ENCODE measurements at places on chromosomes 12 and 14.
A peak's percentile ranks its signal among the peaks of the same experiment; 100 is the strongest.

DNA sequence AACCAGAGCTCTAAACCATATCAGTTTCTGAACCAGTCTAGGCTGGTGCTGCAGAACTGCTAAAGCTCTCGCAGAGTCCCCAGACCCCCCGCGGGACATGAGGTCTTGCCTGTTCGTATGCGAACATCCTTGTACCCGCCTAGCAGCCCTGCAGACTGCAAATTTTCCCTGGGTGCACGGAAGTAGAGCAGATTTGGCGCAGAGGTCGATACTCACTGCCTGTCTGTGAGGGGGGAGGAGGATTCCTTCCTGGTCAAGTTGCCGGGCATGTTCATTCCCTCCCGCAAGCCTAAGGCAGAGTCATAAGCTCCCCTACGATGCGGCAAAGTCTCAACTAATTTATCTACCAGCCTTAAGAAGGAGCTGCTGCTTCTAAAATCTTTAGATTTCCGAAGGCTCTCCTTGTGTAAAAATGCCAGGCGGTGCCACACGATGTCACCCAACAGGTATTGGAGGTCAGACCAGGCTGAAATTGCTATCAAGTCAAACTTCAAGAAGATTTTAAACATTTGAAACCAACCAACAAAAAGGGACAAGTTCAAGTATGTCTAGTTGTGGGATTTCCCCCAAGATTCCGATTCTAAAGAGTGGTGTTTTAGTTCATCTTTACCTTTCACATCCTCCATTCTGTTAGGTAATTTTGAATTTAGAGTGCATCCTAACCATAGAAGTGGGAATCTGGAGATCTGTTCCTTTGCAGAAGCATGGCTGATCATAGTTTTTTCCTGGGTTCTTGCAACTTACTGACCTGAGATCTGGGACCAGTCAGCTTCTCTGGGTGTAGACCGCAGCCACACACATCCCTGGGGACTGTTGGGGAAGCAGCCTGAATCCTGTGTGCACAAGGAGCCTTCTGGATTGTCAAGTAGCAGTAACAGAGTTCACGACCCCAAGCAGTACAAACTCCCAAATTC is 1.6 kb upstream of the PAX9 start:
- DNase-seq, result no peak

GRCh38 chr14:38737686-38738407 is 365.2 kb downstream of the SEC23A start:
- DNase-seq, result no peak

- no peak for DNase-seq
Observed at GRCh38 chr14:95541346-95541745, 6.5 kb downstream of the GLRX5 start.

DNA sequence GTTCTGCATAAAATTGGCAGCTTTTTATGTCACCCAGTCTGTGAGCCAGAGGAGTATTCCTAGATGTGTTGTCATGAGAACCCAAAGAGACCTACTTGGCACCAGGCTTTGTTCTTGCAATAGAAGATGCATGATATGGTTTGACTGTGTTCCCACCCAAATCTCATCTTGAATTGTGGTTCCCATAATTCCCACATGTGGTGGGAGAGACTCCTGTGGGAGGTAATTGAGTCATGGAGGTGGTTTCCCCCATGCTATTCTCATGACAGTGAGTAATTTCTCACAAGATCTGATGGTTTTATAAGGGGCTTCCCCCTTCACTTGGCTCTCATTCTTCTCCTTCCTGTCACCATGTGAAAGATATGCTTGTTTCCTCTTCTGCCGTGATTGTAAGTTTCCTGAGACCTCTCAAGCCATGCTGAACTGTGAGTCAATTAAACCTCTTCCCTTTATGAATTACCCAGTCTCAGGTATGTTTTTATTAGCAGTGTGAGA is 572.0 kb upstream of the ATP2B1 start:
- DNase-seq, result no peak

DNA sequence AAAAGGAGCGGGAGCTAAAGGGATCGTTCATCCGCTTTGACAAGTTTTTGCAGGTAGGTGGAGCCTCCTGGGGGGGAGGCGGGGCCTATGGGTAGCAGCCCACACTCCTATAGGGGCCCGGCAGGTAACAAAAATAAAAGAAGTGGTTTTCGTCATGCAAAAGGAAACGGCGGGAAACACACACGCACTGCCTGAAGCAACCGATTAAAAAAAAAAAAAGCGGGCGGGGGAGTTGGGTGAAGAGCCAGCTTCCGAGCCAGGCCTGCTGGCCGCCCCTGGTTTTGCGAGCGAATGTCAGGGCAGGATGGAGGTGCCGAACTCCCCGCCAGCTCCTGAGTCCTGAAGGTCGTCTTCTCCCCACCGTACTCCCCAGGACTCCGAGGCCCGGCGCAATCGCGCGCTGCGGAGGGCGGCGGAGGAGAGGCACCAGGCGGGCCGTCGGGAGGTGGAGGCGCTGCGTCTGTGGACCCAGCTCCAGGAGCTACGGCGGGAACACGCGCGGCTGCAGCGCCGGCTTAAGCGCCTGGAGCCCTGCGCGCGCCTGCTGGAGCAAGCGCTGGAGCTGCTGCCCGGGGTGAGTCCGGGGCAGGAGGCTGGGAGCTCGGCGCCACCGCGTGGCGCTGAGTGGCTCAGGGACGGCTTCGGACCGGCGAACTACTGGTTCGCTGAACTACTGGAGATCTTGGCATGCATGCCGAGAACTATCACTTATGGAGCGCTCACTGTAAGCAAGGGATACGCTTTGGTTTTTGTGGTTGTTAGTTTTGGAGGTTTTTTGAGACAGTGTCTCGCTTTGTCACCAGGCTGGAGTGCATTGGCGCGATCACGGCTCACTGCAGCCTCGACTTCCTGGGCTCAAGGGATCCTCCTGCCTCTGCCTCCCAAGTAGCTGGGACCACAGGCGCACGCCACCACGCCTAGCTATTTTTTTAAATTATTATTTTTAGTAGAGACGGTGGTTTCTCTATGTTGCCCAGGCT is 3.6 kb downstream of the CFAP73 start:
- peak; percentile 80 for DNase-seq

DNA sequence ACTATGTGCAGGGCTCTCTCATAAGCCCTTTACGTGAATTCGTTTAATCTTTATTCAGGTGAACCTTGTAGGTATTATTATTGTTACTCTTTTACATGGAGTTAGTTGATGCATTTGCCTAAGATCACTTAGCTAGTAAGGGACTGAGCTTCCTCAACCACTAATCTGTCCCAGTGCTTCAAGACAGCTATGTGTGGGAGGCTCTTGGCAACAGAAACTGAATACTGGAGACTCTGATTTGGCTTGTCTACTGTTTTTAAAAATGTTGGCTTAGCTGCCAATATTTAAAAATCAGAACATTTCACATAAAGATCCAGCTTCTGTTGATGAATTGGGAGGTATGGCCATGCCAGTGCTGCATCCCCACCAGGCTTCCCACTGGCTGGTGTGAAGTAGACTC is 6.8 kb downstream of the KNTC1 start:
- DNase-seq, result no peak

DNA sequence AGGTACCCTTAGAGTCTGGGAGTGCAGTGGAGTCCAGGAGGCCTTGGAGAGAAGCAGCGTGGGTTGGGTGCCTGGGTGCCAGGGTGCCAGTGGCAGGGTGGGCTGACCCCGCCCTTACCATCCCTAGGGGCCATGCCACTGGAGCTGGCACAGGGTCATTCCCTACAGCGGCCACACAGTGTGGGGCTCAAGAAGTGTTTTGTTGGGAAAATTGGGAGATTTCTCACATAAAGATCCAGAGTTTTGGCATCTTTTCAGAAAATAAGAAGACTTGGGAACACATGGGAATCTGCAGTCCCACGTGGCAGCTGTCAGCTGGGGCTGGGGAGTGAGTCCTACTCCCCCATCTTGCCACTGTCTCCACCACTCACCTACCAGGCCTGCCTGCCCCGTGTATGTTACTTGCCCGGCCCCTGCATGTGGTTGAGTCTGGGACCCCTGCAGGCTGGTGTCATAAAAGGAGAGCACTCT is 4.2 kb downstream of the VASH1 start:
- no peak for DNase-seq

DNA sequence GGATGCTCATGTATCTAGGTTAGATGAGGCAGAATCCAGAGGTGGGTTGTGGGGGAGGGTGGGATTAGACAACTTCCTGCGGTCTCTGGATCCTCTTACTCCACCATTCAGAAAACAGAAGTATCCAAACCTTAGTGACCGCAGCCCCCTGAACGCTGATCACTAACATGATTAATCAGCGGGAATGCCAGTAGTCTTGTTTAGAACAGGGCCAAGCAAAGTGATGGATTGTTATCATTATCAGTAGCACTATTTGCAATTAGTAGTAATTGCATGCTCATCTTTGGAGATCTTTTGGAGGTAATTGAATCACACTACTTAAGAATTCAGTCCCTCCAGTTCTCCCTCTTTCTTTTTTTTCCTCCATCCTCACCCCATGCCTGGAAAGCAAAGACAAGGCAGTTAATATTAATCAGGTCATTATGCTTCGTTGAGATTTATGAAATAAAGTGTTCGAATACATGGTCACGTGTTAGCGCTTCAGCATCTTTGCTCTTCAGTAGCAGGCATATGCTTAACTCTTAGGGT is 182.8 kb upstream of the NTF3 start:
- DNase-seq, result no peak

DNA sequence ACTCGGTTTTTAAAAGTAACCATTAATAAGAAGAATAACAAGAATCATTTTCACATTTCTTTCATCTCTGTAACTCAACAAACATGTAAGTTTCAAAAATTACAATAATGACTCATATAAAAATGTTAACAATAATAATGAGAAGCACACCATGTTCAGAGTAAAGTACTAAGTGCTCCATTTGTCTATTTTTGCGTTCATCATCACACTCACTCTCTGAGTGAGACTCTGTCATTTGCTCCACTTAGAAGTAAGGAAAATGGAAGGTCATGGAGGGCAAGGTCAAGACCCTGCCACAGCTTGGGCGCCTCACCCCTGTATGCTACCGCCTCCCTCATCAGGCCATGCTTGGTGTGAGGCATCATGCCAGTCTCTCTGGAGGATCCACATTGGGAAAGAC is 129.9 kb downstream of the TMEM30B start:
- DNase-seq, result no peak

GRCh38 chr14:58145936-58146335 is 6.1 kb downstream of the ARMH4 start:
- DNase-seq, result no peak

DNA sequence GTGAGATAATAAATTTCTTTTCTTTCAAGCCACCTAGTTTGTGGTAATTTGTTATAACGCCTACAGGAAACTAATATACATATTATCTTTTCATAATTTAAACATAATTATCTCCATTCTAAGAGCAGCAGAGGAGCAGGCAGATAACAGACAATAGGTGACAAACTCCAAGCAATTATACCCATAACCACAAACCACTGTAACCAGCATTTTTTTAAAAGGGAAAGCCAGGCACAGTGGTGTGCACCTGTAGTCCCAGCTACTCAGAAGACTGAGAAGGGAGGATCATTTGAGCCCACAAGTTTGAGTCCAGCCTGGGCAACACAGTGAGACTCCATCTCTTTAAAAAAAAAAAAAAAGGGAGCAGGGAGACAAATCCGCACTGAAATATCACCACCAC is 54.9 kb downstream of the ATF7 start:
- DNase-seq, result no peak

GRCh38 chr12:29216266-29216665 is 67.2 kb downstream of the FAR2 start:
- DNase-seq, result no peak

DNA sequence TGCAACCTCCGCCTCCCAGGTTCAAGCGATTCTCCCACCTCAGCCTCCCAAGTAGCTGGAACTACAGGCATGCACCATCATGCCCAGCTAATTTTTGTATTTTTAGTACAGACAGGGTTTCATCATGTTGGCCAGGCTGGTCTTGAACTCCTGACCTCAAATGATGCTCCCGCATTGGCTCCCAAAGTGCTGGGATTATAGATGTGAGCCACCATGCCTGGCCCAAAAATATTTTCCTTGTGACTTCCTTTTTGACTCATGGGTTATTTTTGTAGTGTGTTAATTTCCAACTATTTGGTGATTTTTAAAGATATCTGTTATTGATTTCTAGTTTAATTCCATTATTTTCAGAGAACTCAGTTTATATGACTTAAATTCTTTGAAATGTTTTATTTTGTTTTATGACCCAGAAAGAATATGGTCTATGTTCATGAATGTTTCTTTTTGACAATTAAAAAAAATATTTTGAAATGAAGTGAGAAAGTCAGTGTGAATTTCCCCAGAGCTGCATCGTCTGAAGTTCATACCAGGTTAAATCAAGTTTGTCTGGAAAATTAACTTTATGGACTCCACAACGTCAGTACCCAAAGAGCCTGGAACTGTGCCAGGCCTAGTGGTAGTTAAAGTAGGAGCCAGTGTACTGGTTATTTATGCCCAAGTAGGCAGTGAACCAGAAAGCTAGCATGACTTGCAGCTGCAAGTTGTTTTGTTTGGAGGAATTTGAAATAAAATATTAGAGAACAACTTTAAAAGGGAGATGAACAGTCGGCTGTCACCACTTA is 2.8 kb upstream of the CDKL1 start:
- DNase-seq, result peak; percentile 27

DNA sequence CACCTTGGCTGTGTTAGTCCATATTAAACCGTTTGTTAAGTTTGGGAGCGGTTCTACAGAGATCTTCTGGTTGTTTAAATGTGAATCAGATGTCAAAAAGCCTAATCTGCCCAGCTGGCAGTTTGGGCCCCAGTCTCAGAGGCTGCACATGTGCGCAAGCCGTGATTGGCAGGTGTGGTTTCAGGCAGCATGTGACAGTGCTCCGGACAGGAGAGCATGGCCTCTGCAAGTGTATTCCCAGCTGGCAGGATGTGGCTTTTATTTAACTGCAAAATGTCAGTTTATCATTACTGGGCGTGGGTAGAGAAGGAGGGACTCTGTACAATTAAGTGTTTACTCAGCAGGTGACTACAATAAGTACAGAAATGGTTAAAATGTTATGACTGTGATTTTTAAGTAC is 77.5 kb downstream of the PELI2 start:
- no peak for DNase-seq

All from LoVo (cell line).